ENCODE measurements at places on chromosomes 5 and 9.

- DNase-seq = no peak
- H3K27me3 ChIP-seq = peaks cover 9% of the 10 kb centered on the region
- H3K36me3 ChIP-seq = no peaks in the 10 kb centered on the region
- no peaks in the 10 kb centered on the region for H3K4me1 ChIP-seq
- H3K4me3 ChIP-seq = no peak overlapping the region
Measured at GRCh38 chr5:168877132-168877892, 298.1 kb upstream of the PANK3 start.

DNA sequence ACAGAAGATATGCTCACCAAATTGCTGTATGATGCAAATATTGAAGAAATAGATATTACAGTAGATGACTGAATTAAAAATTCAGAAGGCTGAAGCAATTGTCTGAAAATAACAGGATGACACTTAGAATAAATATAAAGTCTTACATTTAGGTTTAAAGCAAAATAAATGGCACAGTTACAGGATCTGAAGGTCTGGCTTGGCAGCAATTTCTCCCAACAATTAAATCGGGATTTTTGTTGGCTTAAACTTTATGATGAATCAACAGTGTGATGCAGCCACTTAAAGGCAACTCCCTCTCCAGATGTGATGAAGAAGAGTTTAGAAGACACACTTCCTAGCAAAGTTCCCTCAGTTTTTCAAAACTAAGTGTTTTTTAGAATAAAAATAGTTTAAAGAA, 80.5 kb downstream of the NREP start:
- no peak overlapping the region for H3K27ac ChIP-seq
- H3K4me3 ChIP-seq = no peak overlapping the region
- DNase-seq = no peak

DNA sequence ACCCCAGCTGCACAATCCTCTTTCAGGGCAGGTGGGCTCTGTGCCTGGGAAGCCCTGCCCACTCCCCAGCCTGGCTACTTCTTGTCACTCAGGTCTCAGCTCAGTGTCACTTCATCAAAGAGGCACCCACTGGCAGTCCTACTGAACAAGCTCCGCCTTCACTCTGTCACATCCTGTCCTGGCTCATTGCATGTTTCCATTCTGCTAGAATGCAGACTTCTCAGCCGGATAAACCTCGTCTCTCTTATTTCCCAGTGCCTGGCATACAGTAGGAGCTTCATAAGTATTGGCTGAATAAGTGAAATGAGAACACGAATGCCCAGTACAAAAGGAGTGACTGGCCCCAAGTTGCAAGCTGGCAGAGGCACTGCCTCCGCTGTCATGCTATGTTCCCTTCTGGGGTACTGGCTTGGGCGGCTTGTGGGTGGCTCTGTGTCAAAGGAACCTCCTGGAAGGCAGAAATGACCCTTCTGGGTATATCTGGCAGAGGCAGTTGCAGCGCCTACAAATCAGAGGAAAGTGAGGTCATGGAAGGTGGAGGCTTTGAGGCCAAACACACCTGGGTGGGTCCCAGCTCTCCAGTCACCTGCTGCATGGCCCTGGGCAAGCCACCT, 98.3 kb upstream of the PHYKPL start:
- H3K4me3 ChIP-seq = no peak overlapping the region

DNA sequence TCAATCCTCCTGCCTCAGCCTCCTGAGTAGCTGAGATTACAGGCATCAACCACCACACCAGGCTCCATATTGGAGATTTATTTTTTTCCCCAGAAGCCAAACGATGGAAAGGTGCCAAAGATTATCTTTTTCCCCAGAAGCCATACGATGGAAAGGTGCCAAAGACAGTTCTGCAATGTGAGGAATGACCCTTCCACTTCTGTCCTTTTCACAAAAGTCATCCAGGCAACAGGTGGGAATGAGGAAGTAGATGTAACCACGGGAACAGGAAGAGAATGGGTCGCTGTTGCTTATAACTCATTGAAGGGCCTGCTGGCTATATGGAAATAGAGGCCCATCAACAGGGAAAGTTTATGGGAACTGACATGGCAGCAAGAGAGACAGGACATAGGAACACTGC, 233.7 kb upstream of the MSX2 start:
- no peaks in the 10 kb centered on the region for H3K27me3 ChIP-seq
- H3K4me1 ChIP-seq = no peaks in the 10 kb centered on the region
- H3K36me3 ChIP-seq = no peaks in the 10 kb centered on the region
- no peak overlapping the region for H3K27ac ChIP-seq
- no peak overlapping the region for H3K4me3 ChIP-seq
- no peak for DNase-seq

GRCh38 chr9:76595645-76596044, 136.7 kb downstream of the GCNT1 start:
- no peak overlapping the region for H3K4me3 ChIP-seq
- no peak overlapping the region for H3K27ac ChIP-seq
- peaks cover 5% of the 10 kb centered on the region for H3K4me1 ChIP-seq
- H3K36me3 ChIP-seq = no peaks in the 10 kb centered on the region
- no peak for DNase-seq

GRCh38 chr5:168377525-168377924, 86.1 kb downstream of the WWC1 start:
- H3K36me3 ChIP-seq = no peaks in the 10 kb centered on the region
- H3K4me3 ChIP-seq = no peak overlapping the region
- DNase-seq = no peak
- H3K27me3 ChIP-seq = no peaks in the 10 kb centered on the region
- H3K4me1 ChIP-seq = peaks cover 9% of the 10 kb centered on the region

GRCh38 chr9:105661011-105661410, 1.2 kb upstream of the TAL2 start:
- no peak for DNase-seq
- H3K36me3 ChIP-seq = no peaks in the 10 kb centered on the region
- no peak overlapping the region for H3K27ac ChIP-seq
- no peak overlapping the region for H3K4me3 ChIP-seq
- peaks cover 22% of the 10 kb centered on the region for H3K27me3 ChIP-seq

GRCh38 chr5:125357660-125358059, 611.2 kb upstream of the ZNF608 start:
- no peaks in the 10 kb centered on the region for H3K36me3 ChIP-seq
- H3K27me3 ChIP-seq = no peaks in the 10 kb centered on the region
- H3K4me1 ChIP-seq = no peaks in the 10 kb centered on the region
- H3K4me3 ChIP-seq = no peak overlapping the region
- no peak for DNase-seq

- no peaks in the 10 kb centered on the region for H3K4me1 ChIP-seq
- no peak overlapping the region for H3K4me3 ChIP-seq
- peaks cover 4% of the 10 kb centered on the region for H3K27me3 ChIP-seq
- DNase-seq = no peak
- no peaks in the 10 kb centered on the region for H3K36me3 ChIP-seq
- H3K27ac ChIP-seq = no peak overlapping the region
Measured at GRCh38 chr5:112065781-112066180, 308.8 kb upstream of the NREP start.

DNA sequence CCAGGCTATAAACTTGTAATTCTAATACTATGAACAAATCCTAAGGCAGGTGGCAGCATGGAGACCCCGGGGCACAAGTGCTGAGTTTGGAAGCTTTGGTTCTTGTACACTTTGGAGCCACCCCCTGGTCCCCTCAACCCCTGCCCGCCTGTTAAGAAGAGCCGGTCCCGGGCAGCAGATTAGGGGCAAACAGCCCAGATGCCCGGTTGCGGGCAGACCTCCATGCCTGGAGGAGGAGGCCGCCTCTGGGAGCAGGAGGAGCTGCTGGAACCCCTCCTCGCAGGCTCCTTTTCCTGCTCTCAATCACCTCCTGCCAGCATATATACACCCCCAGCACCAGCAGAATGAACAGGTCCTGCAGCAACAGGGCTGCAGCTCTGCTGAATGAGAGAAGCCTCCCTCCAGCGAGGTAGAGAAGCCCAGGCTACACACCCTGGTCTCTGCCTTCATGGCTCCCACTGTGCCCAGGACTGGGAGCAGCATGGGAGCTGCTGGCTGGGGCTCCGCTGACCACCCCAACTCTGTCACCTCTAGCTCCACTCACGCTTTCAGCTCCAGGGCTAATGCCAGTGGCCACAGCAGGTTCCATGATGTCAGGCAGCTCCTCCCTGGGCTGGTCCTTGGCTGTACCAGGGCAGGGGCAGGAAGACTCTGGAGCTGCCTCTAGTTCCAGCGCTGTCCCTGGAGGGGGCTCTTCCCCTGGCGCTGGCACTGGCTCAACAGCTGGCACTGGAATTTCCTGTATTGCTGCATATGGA, 1713.5 kb upstream of the ACO1 start:
- no peaks in the 10 kb centered on the region for H3K4me1 ChIP-seq
- no peak overlapping the region for H3K27ac ChIP-seq
- H3K36me3 ChIP-seq = no peaks in the 10 kb centered on the region
- H3K4me3 ChIP-seq = no peak overlapping the region
- DNase-seq = no peak
- H3K27me3 ChIP-seq = no peaks in the 10 kb centered on the region

DNA sequence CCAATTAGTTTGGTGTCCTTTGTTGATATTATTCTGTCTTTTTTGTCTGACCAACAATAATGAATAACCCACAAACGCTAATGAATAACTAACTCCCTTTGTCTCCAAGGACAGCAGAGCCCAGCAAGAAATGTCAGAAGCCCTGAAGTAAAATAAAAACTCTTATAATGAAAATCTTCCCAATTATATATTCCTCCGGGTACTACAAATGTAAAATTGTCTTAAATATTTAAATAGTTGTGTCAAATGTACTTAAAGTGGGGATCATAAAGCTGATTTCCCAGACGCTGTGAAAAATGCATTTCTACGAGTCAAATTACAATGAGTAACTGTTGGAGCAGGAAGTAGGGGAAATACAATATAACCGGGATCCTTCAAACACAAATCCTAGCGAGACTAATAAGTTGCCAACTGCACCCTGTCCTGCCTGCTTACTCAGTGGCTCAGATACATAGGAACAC, 22.3 kb downstream of the GLIS3 start:
- no peak overlapping the region for H3K4me3 ChIP-seq
- H3K27ac ChIP-seq = no peak overlapping the region
- H3K4me1 ChIP-seq = no peaks in the 10 kb centered on the region
- peaks cover 6% of the 10 kb centered on the region for H3K27me3 ChIP-seq
- no peak for DNase-seq
- no peaks in the 10 kb centered on the region for H3K36me3 ChIP-seq

GRCh38 chr9:84103651-84104377, 123.2 kb downstream of the RMI1 start:
- no peak overlapping the region for H3K27ac ChIP-seq
- H3K4me3 ChIP-seq = no peak overlapping the region
- peaks cover 45% of the 10 kb centered on the region for H3K27me3 ChIP-seq
- no peaks in the 10 kb centered on the region for H3K36me3 ChIP-seq
- H3K4me1 ChIP-seq = peaks cover 19% of the 10 kb centered on the region

- H3K27me3 ChIP-seq = no peaks in the 10 kb centered on the region
- H3K36me3 ChIP-seq = no peaks in the 10 kb centered on the region
- H3K4me1 ChIP-seq = no peaks in the 10 kb centered on the region
- no peak overlapping the region for H3K27ac ChIP-seq
- DNase-seq = no peak
Measured at GRCh38 chr5:150508828-150509227, 897 bp downstream of the NDST1 start.

GRCh38 chr9:135963938-135964337, 2.8 kb upstream of the UBAC1 start:
- H3K27me3 ChIP-seq = no peaks in the 10 kb centered on the region
- H3K4me3 ChIP-seq = no peak overlapping the region
- H3K36me3 ChIP-seq = no peaks in the 10 kb centered on the region

DNA sequence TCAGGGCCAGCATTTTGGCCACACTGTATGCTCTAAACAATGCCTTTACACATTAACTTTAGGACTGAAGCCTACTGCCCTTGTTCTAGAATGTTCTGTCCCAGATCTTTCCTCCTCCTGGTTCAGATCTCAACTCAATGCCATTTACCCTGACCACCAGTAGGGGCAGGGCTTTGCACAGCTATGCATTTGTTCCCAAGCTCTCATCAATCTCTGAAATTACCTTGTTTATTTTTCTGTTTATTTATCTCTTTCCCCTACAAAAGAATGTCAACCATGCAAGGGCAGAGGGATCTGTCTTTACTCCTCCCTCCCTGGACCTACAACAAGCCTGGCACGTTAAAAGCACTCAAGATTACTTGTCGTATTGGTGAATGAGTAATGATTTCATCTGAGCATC, 612.9 kb downstream of the BNC2 start:
- no peaks in the 10 kb centered on the region for H3K36me3 ChIP-seq
- no peak overlapping the region for H3K4me3 ChIP-seq
- no peaks in the 10 kb centered on the region for H3K27me3 ChIP-seq
- no peak overlapping the region for H3K27ac ChIP-seq
- no peak for DNase-seq
- H3K4me1 ChIP-seq = no peaks in the 10 kb centered on the region

DNA sequence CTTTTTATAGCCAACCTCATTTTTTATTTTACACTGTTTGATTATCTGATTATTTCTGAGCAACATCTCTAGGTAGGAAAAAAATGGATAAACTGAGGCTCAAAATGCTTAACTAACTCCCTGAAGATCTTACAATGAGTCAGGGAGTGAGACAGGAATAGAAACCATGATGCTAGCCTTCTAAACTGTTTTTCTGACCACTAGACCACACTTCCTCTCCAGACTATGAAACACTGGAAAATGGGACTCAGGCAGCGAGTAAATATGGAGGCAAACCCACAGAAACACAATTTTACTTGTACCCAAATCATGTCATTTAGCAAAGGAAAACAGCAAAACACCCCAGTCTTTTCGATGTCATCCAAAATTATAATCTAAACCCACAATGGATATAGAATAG, 129.9 kb upstream of the ANKH start:
- peaks cover 1% of the 10 kb centered on the region for H3K36me3 ChIP-seq
- H3K4me1 ChIP-seq = peaks cover 16% of the 10 kb centered on the region

DNA sequence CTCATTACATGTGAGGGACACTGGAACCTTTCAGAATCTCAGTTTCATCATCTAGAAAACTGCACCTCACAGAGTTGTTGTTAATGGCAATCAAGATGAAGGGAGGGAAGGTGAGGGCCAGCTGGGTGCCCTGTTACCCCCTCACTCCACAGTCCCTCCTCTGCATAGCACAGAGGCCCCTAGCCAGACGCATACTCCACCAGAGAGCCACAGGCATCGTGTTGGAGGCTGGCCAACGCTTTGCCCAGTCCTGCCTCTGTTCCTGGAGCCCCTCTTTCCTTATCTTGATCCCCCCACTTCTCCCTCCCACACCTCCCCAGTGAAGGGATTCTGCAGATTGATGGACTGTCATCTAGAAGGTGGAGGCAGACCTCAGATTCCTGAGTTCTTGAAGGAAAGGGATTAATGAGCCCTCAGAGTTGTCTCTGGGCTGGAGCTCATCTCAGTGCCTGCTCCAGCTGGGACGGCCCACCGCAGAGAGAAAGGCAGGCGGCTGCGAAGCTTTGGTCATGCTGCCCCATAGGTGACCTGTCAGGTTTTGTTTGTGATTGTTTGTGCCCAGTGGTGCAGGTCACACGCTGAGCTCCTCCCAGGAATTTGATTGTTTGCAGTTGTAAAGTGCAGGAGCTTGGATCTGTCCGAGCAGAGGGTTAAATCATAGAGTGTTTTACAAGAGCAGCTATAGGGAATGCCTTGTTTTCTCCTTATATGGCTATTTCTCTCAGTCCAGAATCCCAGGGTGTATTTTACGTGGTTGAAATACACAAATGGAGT, 487.3 kb downstream of the CCDC171 start:
- no peaks in the 10 kb centered on the region for H3K36me3 ChIP-seq
- no peaks in the 10 kb centered on the region for H3K27me3 ChIP-seq
- H3K27ac ChIP-seq = no peak overlapping the region
- H3K4me3 ChIP-seq = no peak overlapping the region
- H3K4me1 ChIP-seq = no peaks in the 10 kb centered on the region

- H3K27me3 ChIP-seq = no peaks in the 10 kb centered on the region
- no peak for DNase-seq
- no peaks in the 10 kb centered on the region for H3K36me3 ChIP-seq
- H3K4me1 ChIP-seq = no peaks in the 10 kb centered on the region
- H3K27ac ChIP-seq = no peak overlapping the region
Measured at GRCh38 chr5:2432076-2432920, 319.2 kb downstream of the IRX2 start.

Measured in T-helper 2 cell treated with Interferon-gamma antibody and Interleukin-4, amounts not matched to agents 5 μg/mL and 100 μg/mL, for 36 hours (primary cell).